ENCODE measurements at places on chromosomes 3 and 15.

- no peak for DNase-seq
These were observed 90.1 kb downstream of the DUT start for GRCh38 chr15:48421362-48421761.

DNA sequence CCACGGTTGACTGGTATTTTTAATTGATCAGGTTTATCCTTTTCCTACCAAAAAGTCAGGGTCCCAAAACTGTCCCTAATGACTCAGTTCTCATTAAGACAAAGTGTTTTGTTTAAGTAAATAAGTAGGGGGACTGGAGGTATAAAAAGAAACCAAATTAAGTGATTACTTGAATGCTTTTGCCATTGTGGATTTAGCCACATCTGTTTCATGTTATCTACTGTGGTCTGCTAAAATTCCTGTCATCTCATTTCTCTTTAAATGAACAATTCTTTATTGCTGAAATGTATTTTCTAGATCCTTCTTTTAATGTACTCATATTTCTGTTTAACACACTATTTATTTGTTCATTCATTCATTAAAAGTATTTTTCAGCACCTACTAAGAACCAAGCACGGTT lies 625.9 kb upstream of the ADAMTS9 start:
- no peak for DNase-seq

DNA sequence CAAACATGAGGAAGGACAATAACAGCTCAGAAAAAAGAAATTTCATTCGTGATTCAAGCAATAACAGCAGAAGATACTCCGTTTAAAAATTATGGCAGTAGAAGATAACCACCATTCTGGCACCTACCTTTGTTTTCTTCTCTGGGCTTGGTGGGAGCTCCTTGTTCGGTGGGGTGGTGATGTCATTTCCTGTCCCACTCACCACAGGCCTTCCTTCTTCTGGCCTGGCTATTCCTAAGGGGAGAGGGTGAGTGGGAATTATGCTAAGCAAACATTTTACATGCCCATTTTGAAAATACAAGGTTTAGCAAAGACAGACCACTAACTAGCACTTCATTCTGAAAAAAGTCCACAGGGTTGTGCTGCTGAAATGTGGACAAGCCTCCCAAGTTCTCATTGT lies 74.4 kb downstream of the DHX30 start:
- no peak for DNase-seq

GRCh38 chr3:156693166-156693565 lies 18.8 kb downstream of the TIPARP start:
- DNase-seq, result no peak

DNA sequence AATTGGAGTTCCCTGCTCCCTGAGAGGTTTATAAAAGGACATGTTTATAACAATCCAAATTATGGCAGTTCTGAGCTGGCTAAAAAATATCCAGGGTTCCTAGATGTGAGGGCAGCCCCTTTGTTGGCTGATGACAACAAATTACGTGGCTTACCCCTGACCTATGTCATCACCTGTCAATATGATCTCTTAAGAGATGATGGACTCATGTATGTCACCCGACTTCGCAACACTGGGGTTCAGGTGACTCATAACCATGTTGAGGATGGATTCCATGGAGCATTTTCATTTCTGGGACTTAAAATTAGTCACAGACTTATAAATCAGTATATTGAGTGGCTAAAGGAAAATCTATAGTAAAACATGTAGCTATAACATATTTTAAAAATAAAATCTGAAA lies 13.9 kb downstream of the AADAC start:
- no peak for DNase-seq

Measured in activated CD8-positive, alpha-beta memory T cell treated with anti-CD3 and anti-CD28 coated beads for 24 hours (primary cell).